ENCODE measurements at places on chromosomes 13 and 19.

DNA sequence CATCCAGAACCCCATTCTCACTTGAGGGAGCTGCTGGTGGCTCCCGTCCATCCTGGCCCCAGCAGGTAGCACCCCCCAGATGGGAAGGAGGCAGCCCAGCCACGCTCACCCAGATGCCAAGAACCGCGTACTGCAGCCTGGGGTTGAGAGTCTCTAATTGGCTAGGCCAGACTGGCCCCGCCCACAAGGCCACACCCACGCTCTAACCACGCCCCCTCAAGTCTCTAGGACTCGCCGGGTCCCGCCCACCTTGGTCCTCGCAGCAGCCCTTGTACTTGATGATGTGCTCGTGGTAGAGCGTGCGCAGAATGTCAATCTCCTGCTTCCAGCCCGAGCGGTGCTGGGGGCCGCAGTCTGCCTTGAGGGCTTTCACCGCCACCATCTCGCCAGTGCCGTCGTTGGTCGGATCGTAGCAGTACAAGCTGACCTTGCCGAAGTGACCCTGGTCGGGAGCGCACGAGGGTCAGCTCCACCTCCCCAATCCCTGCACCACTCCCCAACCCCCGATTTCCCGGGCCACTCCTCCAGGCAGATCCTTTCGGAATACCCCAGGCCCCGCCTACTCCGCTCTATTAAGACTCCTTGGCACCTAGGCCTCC lies 14.5 kb upstream of the ICAM3 start:
- DNase-seq, result no peak

- no peak for DNase-seq
Measured at GRCh38 chr13:58838615-58839014, 1207.1 kb downstream of the PCDH17 start.

GRCh38 chr19:47228937-47229675 lies 1.9 kb downstream of the BBC3 start:
- DNase-seq, result peak; percentile 77

DNA sequence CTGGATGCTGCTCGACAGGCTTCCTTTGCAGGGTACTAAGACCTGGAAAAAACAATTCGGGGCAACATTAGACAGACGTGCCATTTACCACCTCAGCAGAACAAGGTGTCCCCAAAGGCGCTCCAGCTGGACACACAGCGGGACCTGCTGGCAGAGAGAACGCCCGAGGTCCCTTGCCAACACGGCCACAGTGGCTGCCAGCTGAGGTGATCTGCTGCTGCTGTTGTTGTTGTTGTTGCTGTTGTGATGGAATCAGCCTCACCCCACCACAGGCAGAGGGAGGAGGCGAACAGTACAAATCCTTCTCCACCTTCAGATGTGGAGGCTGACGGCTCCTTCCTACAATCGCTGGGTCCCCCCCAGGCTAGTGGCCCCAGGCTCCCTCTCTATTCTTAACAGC lies 25.2 kb downstream of the ANKRD27 start:
- DNase-seq, result no peak

All from dermis microvascular lymphatic vessel endothelial cell (primary cell).